ENCODE measurements at places on chromosomes 1 and 21. TPM values are rescaled to one million over a fixed set of nuclear protein-coding genes. Genes with fewer than 3 reads are reported as not detected.

DNA sequence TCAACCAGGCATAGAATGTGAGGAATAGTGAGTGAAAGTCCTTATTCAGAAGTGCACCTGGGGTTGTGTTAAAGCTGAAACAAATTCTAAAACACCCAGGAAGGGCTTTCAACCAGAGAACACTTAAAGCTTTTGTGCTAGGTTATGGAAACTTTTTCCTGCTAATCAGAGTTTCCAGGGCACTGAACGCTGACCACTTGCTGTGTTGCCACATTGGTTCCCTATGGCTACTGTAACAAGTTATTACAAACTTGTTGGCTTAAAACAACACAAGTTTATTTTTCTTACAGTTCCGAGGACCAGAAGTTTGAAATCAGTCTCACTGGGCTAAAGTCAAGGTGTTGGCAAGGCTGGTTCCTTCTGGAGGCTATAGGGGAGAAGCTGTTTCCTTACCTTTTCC lies 300.6 kb downstream of the HHAT start:
- DNase-seq = no peak
- no peaks in the 10 kb centered on the region for H3K27me3 ChIP-seq
- no peak overlapping the region for H3K27ac ChIP-seq
- no peak overlapping the region for H3K4me3 ChIP-seq

Gene TFF3
- total RNA-seq = not detected

DNA sequence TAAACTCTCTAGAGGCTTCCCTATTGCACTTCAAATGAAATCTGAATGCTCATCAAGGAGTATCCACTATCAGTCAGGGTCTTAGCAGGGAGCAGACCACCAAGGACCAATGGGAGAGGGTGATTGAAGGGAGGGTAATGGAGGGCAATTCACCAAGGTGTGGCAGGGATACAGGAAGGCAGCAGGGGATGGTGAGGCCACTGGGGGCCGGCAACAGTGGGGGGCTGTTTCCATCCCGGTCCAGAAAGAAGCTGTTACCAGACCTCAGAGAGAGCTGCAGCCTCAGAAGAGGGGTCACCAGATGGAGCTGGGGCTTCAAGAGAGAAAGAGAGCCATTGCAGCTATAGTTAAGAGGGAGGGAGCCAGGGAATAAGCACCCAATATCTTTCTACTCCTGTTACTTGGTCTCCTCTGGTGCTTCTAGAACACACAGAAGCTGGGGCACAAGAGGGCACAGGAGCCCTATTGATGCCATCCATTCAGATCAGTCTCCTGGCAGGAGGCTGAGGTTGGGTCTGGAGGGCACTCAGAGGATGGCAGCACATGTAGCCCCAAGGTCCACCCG lies 417.6 kb downstream of the PTPRU start:
- no peaks in the 10 kb centered on the region for H3K27me3 ChIP-seq
- DNase-seq = no peak
- no peak overlapping the region for H3K4me3 ChIP-seq
- no peaks in the 10 kb centered on the region for H3K36me3 ChIP-seq
- no peaks in the 10 kb centered on the region for H3K4me1 ChIP-seq
- H3K27ac ChIP-seq = no peak overlapping the region

Gene ZNF683
- total RNA-seq = 0.51 TPM

- no peaks in the 10 kb centered on the region for H3K27me3 ChIP-seq
- no peak for DNase-seq
- H3K36me3 ChIP-seq = no peaks in the 10 kb centered on the region
- no peaks in the 10 kb centered on the region for H3K4me1 ChIP-seq
- H3K4me3 ChIP-seq = no peak overlapping the region
These were observed 63.3 kb upstream of the ATP2B4 start for GRCh38 chr1:203563291-203563690.

Gene CFHR1
- not detected for total RNA-seq

Gene PRDM16
- 0.20 TPM for total RNA-seq

DNA sequence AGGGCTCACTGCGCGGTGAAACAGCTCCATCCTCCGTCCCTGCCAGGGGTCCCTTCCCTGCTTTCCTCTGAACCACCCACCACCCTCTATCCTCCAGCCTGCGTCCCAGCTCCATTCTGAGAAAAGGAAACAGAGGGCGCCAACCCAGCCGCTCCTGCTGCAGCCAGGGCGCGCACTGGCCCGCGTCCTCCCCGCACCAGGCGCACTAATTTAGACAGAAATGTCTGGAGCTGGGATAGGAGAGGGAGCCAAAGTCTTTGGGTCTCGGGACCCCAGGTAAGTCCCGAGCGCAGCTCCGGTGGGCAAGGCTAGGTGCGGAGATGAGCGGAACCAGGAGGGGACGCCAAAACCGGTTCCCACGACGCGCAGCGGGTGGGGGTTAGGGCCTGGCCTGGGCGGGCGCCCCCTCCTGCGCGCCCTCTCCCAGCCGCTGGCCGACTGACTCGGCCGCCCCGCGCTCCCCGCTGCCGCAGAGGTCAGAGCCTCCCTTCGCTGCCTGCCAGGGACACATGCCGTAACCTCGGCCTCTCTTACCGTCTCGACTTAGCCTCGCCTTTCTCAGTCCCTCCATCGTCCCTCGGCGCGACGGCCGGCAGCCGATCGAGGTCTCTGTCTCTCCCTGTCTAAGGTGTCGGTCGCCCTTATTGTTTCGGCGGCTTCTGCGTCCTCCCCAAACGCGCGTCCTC lies 2.0 kb downstream of the CAMK2N1 start:
- DNase-seq = no peak
- H3K4me1 ChIP-seq = peaks cover 8% of the 10 kb centered on the region
- H3K36me3 ChIP-seq = peaks cover 4% of the 10 kb centered on the region
- H3K27ac ChIP-seq = no peak overlapping the region
- peak overlapping the region; percentile 39 for H3K4me3 ChIP-seq

Gene SPRR5
- not detected for total RNA-seq

Gene LCE7A
- not detected for total RNA-seq

Gene LRRC53
- not detected for total RNA-seq

DNA sequence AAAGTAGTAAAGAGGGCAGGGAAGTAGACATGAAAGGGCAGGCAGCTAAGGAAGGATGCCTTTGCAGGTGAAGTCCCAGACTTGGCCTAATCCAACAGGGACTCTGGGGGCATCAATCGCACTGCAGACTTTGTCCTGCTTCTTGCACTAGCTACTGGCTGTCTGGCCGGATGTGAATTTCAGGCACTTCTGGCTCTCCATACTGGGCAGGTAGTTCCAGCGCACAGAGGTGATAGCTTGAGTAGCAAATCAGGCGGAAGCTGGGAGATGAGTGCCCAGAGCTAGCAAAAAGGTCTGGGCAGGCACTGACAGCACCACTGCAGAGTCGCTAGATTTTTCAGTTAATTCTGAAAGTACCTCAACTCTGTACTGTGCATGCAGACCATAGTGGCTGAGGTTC lies 997 bp downstream of the RSPH1 start:
- no peak for DNase-seq
- H3K4me3 ChIP-seq = no peak overlapping the region
- H3K36me3 ChIP-seq = no peaks in the 10 kb centered on the region
- H3K27me3 ChIP-seq = no peaks in the 10 kb centered on the region
- H3K4me1 ChIP-seq = peaks cover 11% of the 10 kb centered on the region

Gene PRAMEF17
- not detected for total RNA-seq

GRCh38 chr21:20040768-20041167 lies 957.4 kb upstream of the NCAM2 start:
- H3K4me3 ChIP-seq = no peak overlapping the region
- no peak for DNase-seq
- no peaks in the 10 kb centered on the region for H3K4me1 ChIP-seq
- no peak overlapping the region for H3K27ac ChIP-seq
- no peaks in the 10 kb centered on the region for H3K36me3 ChIP-seq
- H3K27me3 ChIP-seq = no peaks in the 10 kb centered on the region

Gene SRSF4
- total RNA-seq = 79.5 TPM

DNA sequence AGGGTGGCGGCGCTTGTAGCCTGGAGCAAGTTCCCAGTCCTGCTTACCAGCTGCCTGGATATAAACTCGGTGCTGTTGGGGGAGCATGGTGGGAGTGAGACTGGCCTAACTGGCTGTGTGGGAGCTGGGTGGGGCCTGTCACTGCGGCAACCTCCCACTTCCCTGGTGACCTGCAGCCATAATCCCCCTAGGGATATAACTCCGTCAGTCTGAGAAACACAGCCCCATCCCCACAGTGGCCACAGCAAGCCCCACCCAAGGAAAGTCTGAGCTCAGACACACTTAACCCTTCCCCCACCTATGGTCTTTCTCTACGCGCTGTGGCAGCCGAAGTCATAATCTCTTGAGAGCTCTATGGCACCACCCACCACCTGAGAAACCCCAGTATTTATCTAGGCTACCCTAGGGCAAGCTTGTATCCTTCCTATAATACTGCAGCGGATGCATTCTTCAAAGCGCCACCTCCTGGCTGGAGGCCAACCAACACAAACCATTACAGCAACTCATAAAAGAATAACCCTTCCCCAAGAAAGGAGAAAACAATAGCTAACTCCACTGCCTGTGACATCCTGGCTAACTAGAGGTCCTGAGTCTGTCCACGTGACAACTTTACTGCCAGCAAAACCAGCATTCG lies 57.4 kb downstream of the ZNF648 start:
- H3K4me3 ChIP-seq = no peak overlapping the region
- no peak overlapping the region for H3K27ac ChIP-seq
- H3K4me1 ChIP-seq = no peaks in the 10 kb centered on the region
- DNase-seq = no peak

Gene ATP1B1
- 10.6 TPM for total RNA-seq

Gene FCRLB
- total RNA-seq = 1.5 TPM

- no peak overlapping the region for H3K27ac ChIP-seq
- H3K27me3 ChIP-seq = no peaks in the 10 kb centered on the region
- H3K36me3 ChIP-seq = no peaks in the 10 kb centered on the region
These were observed 30.3 kb downstream of the DENND1B start for GRCh38 chr1:197744979-197745378.

- no peak overlapping the region for H3K27ac ChIP-seq
- no peak for DNase-seq
- peaks cover 5% of the 10 kb centered on the region for H3K4me1 ChIP-seq
- no peaks in the 10 kb centered on the region for H3K27me3 ChIP-seq
- H3K36me3 ChIP-seq = no peaks in the 10 kb centered on the region
- no peak overlapping the region for H3K4me3 ChIP-seq
These were observed 105.3 kb downstream of the KCNN3 start for GRCh38 chr1:154764773-154765172.

Gene SLAMF6
- total RNA-seq = 48.5 TPM

DNA sequence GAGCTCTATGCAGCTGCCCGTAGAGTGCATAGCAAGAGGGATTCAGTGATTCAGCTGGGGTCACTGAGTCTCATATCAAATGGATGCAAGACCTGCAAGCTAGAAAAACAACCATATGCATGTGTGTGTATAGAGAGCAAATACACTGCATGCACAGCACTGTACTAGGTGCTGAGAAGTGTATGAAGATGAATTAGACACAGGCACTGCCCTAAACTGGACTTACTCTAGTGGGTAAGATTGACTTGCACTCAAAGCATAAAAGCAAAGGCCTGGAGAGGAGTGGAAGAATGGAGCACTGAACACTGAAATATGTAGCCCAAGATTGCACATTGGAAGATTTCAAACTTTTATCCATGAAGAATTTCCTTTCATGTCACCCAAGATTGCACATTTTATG lies 5.5 kb upstream of the GBP1 start:
- peak overlapping the region; percentile 40 for H3K4me3 ChIP-seq
- no peaks in the 10 kb centered on the region for H3K36me3 ChIP-seq
- H3K27me3 ChIP-seq = no peaks in the 10 kb centered on the region
- H3K27ac ChIP-seq = no peak overlapping the region

- H3K4me3 ChIP-seq = no peak overlapping the region
- H3K27me3 ChIP-seq = no peaks in the 10 kb centered on the region
- no peak for DNase-seq
- no peaks in the 10 kb centered on the region for H3K36me3 ChIP-seq
These were observed 26.8 kb downstream of the PALMD start for GRCh38 chr1:99672530-99673213.

Gene C8B
- not detected for total RNA-seq

GRCh38 chr1:226772446-226773139 lies 33.5 kb upstream of the ITPKB start:
- no peak overlapping the region for H3K27ac ChIP-seq
- no peaks in the 10 kb centered on the region for H3K36me3 ChIP-seq
- no peaks in the 10 kb centered on the region for H3K27me3 ChIP-seq
- no peak for DNase-seq
- no peaks in the 10 kb centered on the region for H3K4me1 ChIP-seq

- H3K27me3 ChIP-seq = no peaks in the 10 kb centered on the region
- H3K4me3 ChIP-seq = no peak overlapping the region
- H3K27ac ChIP-seq = no peak overlapping the region
- H3K36me3 ChIP-seq = no peaks in the 10 kb centered on the region
These were observed 592.5 kb downstream of the PTPRU start for GRCh38 chr1:29828526-29829447.

Gene TAF1A
- total RNA-seq = 10.0 TPM

Gene PIGR
- not detected for total RNA-seq

Gene PPIE
- total RNA-seq = 52.3 TPM

DNA sequence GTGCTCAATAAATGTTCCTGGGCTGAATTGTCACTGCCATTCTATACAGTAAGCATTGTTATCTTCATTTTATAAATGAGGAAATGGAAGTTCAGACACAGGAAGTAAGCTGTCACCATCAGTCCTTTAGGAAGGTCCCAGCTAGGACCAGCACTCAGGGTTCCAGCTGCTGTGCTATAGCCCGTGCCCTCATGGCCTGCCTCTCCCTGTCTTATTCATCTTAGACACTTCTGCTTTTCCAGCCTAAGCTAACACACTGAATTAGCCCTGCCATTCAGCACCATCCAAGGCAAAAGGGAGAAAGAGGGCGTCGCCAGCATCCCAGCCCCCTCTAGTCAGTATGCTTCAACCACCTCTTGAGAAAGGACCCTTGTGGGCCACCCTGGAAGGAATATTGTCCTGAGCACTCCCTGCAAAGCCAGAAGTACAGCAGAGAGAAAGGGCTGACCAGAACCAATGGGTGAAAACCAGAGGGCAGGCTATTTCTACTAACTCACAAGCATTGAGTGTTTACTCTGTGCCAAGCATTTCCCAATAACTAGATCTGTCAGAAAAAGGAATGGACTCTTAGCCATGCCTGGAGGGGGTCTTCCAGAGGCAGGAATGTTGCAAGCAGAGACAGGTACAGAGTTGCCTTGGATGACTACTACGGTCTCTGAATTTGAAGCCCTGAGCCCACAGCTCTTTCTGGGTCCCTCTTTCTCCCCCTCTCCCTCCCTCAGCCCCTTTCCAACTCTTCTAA lies 77.9 kb upstream of the NFIA start:
- no peaks in the 10 kb centered on the region for H3K4me1 ChIP-seq
- H3K27ac ChIP-seq = no peak overlapping the region
- no peaks in the 10 kb centered on the region for H3K27me3 ChIP-seq
- DNase-seq = no peak
- H3K4me3 ChIP-seq = no peak overlapping the region

Data from naive thymus-derived CD4-positive, alpha-beta T cell (primary cell).